ENCODE measurements at places on chromosomes 7 and 10. TPM values are rescaled to one million over a fixed set of nuclear protein-coding genes. Genes with fewer than 3 reads are reported as not detected.

GRCh38 chr7:32093415-32094408, 23.5 kb upstream of the PDE1C start:
- DNase-seq: no peak

DNA sequence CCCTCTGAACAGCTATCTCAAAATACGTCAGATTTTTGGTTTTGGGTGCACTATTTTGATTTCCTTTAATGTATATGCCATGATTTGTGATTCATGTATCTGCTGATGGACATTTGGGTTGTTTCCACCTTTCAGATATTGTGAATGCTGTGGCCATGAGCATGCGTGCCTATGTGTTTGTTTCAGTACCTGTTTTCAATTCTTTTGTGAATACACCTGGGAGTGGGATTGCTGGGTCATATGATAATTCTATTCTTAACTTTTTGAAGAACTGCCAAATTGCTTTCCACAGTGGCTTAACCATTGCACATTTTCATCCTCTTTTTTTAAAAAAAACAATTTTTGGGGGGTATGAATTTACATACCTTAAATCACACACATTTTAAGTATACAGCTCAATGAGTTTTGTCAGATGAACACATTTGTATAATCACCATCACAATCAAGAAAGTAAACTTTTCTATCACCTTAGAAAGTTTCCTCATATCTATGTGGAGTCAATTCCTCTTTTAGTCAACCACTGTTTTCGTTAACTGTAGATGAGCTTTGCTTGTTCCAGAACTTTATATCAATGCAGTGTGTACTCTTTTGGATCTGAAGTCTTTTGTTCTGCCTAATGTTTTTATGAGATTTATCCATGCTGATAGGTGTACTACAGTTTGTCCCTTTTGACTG, 36.9 kb downstream of the CYP26A1 start:
- no peak for DNase-seq

ADIRF gene
- not detected for total RNA-seq

JCAD gene
- 15.8 TPM for total RNA-seq

ADAMTS14 gene
- not detected for total RNA-seq

DNA sequence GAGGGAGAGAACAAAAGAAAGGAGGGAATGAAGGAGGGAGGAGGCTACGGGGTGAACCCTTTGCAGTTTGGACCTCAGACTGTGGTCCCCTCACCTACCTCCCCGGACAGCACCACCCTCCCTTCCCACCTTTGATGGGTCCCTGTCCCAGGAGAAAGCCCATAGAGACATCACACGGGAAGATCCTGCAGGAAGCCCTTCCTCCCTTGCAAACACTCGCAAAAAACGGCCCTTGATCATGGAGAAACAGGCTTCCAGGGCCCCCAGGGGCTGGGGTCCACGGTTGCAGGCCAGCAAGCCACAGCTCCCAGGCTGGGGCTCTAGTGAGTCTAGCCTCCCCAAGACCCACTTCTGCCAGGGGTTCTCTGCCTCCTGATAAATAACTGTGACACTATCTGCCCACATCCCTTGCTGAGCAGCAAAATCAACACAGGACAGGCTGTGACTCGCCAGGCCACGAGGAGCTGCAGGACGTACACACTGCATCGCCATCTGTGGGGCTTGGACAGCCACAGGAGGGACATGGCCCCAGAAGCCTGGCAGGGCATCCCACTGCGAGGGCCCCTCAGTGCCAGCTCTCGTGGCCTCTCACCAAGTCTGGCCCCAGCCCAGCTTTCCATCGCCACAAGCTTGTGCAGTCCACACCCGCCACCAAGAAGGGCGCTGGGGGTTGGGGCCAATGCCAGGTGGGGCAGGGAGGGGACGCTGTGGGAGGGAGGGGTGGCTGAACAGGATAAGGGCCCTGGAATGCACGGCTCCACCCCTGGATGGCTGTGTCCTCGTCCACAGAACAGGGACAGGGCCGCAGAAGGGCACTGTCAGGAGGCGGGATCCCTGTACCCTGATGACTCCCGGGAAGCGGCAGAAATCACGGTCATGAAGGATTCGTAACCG, 34.2 kb downstream of the PDGFA start:
- DNase-seq: no peak

DNA sequence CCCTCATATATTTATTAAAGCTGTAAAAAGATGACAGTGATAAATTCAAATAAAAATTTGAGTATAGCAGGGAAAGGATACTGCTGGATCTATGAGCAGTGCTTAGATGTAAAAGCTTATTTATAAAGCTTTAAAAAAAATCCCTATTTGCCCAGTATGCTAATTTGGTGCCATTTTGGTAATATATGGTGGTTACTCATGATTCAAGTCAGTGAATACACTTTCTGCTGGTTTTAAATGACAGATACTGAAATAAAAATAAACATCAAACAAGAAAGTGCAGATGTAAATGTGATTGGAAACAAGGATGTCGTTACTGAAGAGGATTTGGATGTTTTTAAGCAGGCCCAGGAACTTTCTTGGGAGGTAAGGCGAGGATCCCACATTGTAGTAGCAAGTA, 134.4 kb upstream of the SAMD8 start:
- DNase-seq: no peak

- DNase-seq: no peak
Observed at GRCh38 chr10:47402641-47403301, 18.7 kb upstream of the ZNF488 start.

- no peak for DNase-seq
Observed at GRCh38 chr7:124420367-124420766, 345.2 kb downstream of the GPR37 start.

DNA sequence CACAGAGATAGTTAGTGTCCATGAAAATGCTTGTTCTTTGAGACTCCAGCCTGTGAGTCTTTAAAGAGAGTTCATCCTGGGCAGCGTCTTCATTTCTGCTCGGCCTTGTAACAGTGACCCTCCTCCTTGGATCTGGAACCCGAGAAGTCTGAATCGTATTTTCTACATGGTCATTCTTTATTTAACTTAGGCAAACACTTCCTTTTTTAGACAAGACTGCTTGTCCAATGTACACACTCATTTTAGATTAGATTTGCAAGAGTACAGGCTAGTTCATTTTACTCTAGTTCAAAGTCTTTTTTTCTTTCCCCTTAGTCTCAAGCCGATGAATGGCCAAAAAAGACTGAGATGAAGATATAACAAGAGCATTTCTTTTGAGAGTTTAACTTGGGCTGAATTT, 133.5 kb downstream of the CHN2 start:
- no peak for DNase-seq
